ENCODE measurements at places on chromosomes 16 and 17.

DNA sequence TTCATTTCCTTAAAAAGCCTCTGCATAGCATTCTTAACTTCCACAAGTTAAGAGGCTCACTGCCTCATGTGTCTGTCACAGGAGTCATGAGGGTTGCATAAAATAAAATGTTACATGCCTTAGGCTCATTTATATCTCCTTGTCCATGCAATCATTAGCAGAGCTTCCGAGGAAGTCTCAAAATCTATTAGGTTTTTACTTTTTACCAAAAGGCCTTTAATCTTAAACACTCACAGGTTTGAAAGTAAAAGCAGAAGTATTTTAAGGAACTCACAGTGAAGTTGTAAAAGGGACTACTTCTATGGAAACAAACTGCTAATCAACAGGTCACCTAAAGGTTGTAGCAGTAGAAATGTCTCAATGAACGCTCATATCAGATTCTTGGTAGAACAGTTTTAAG lies 5.2 kb upstream of the ATP6V0A1 start:
- DNase-seq: no peak

DNA sequence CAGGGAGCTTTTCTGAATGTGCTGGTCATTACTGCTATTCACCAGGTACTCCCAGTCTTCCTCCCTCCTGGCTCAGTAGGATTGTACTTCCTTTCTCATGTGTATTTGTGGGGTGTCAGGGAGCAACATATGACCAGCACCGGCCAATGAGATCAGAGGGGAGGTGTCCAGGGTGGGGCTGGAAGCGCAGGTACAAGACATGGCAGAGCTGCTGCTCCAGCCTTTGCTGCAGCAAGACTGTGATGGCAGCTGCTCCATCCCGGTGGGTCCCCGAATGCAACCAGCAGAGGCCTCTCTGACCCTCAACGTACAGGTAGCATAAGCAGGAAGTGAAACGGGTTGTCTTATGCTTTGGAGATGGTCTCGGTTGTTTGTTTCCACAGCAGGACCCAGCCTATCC lies 53.8 kb upstream of the CACNG5 start:
- no peak for DNase-seq

DNA sequence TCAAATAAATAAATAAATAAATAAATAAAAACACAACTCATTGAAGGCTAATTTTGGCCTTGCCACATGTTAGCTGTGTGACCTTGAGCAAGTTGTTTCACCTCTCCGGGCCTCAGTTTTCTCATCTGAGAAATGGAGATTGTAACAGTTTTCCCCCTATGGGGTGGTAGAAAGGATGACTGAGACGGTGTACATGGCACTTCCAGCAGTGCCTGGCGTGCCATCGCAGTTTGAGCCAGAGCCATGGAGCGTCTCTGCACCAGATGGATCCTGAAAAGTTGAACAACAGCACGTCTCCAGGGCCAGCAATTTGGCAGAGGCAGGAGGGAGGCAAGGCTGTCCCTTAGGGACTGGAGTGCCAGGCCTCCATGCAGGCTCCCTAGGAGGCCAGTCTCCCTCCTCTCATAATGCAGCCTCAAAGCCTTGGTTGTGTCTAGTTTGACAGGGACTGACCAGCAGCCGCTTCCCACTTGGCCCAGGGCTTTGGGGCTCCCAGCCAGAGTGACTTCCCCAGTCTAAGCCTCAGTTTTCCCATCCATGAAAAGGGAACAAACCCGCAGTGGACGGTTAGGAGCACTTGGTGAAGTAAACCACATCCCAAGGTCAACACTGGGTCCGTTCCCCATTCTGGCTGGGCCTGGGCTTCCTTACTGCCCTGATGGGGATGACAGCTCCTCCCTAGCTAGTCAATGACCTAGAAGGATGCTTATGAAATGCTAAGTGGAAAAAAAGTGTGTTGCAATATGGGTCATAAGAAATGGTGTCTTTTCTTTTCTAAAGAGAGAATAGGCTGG lies 19.3 kb downstream of the SOCS1 start:
- no peak for DNase-seq

DNA sequence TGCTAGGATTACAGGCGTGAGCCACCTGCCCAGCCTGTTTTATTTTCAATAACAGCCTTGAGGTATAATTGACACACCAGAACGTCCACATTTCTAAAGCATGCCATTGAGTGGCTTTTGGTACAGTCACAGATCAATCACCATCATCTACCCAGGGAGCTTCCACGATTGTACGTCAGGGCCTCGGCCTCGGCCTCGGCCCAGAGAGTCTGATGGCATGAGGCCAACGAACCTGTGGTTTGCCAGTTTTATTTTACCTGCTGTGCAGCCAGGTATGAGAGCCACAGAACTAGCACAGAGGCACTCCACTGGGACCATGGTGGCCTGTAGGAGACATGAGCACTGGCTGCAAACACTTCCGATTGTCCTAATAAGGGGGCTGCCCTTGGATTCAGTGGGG lies 8.3 kb downstream of the UBALD1 start:
- no peak for DNase-seq

DNA sequence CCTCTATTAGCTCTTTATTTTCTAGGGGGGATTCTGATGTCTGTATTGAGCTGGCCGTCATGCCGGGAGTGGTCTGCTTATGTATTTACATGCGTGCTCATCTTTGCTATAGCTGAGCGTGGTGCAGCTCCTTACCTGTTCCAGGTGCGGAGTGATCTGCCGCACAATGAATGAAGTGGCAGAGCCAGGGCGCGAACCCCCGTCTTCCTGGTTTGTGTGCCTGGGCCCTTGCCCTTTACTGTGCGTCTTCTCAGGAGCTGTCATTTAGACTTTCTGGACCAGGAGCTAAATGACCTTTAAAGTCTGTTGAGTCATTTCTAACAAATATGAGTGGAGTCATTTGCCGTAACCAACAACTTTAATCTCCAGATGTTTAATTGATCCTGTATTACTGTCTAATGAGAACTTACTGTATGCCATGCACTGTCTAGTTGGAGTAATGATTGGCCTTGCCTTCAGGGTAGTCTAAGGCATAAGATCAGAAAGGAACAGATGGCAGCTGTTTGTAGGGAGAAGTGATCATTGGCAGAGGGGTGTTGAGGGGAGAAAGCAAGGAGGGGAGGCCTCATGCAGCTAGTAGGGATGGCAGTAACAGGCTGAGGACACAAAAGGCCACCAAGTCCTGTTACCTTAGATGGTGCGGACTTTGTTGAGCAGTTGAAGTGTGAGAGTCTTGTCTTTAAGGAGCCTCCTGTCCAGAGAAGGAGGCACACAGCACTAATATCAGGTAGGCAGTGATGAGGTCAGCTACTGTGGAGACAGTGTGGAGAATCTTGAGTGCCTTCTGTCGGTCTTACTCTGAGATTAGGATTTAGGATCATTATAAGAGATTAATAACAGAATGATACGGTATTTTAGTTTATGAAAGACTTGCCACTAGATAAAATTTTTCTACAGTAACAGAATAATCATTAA lies 53.9 kb downstream of the USP10 start:
- no peak for DNase-seq

DNA sequence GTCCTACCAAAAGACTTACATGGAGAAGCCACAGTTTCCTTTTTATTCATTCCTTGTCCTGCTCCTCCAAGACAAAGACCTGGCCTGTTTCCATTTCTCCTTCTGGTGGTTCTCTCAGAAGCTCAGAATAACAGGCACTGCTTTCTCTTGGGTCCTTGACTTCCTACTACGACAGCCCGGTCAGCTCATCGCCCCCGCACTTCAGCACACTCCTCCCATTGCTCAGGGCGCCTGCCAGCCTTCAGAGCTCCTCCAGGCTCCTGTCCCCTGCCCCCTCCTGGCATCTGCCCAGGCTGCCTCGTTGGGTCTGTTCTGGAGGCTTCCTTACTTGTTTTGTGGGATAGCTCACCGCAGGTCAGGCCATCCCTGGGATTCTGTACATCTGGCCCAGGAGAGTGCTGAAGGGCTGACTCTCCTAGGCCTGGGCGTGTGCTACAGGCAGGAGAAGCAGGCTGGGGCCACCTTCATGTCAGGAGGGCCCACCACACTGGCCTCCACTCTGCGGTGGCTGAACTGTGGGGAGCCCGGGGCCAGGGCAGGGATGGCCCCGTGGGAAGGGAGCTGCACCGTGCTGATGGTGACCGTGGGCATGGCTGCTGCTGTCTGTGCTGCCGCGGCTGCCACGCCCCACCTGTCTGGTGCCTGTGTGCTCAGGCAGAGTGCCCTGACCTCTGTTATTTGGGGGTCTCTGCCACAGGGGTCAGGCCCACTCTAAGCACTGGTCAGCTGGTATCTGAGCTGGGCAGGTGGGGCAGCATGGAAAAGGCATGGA lies 17.7 kb downstream of the TCF25 start:
- DNase-seq: no peak

GRCh38 chr16:72921106-72921505 lies 126.8 kb downstream of the ZFHX3 start:
- no peak for DNase-seq

GRCh38 chr17:50686494-50687199 lies 21.1 kb downstream of the ANKRD40 start:
- DNase-seq: no peak

DNA sequence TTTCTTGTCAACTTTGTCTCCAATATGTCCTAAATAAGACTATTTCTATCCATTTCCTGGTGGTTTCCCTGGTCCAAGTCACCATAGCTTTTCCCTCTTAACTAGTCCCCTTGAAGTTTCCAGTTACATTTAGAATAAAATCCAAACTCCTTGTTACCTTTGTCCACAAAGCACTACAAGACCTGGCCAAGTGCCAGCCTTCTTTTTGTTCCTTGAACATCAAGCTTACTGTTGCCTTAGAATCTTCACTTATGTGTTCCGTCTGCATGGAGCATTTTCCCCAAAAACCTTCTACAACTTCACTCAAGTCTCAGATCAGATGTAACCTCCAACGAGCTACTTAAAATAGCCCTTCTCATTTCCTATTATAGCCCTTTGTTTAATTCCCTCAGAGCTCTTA lies 101.4 kb downstream of the ITFG1 start:
- no peak for DNase-seq

GRCh38 chr17:29237476-29238132 lies 9.1 kb upstream of the CRYBA1 start:
- no peak for DNase-seq

- DNase-seq: no peak
Measured at GRCh38 chr16:22194707-22195444, 11.2 kb upstream of the EEF2K start.

DNA sequence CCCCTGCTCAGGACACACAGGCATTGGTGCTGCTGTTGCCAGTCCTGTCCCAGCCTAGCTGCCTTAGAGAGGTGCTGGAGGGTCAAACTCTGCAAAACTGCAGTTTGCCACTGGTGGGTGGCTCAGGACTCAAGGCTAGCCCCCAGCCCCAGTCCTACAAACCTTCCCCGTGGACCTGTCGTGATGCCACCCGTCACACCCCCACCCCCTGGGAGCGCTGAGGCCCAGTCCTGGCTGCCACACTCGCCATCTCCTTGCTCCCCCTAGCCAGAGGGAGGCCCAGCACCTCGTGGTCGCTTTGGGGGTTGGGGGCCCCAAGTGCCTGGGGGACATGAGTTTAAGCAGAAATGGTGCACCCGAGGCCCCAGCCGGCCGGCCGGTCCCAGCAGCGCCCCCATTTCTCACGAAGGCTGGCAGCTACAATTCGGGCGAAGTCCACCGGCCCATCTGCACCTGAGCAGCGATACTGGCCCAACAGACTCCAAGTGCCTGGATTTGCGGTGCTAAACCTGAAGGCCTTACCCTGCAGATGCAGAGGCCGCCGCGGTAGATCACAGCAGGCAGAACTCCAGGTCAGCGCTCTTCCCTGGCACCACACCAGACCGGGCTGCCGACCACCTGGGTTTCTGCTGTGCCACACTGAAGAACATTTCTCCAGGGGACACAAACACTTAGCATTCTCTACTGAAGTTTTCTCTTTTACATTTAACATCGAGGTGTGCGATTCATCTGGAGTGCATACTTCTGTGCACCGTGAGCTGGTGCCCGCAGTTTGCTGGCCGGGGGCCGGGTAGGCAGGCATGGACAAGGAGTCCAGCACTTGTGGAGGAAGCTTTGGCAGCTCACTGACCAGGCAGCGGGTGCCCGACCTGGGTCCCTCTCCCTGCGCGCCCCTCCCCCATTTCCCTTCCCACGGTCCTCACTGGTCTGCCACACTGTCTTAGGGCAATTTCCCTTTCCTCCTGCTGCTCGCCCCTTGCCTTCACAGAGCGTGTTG lies 130.0 kb downstream of the KCNJ12 start:
- no peak for DNase-seq

GRCh38 chr17:8060274-8060673 lies 21.4 kb downstream of the ALOX15B start:
- DNase-seq: peak; percentile 84

DNA sequence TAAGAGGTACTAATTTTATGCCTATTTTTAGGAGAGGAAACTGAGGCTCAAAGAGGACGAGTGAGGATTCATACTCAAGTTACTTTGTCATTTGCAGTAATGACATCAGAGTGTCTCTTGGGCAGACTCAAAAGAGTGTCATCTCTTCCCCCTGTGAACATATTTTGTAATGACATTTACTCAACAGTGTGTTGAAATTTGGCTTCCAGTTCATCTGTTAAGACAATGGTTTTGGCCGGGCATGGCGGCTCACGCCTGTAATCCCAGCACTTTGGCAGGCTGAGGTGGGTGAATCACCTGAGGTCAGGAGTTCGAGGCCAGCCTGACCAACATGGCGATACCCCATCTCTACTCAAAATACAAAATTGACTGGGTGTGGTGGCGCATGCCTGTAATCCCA lies 28.9 kb downstream of the WFDC1 start:
- DNase-seq: no peak

- DNase-seq: no peak
Measured at GRCh38 chr16:11017499-11017898, 73.1 kb downstream of the CLEC16A start.

DNA sequence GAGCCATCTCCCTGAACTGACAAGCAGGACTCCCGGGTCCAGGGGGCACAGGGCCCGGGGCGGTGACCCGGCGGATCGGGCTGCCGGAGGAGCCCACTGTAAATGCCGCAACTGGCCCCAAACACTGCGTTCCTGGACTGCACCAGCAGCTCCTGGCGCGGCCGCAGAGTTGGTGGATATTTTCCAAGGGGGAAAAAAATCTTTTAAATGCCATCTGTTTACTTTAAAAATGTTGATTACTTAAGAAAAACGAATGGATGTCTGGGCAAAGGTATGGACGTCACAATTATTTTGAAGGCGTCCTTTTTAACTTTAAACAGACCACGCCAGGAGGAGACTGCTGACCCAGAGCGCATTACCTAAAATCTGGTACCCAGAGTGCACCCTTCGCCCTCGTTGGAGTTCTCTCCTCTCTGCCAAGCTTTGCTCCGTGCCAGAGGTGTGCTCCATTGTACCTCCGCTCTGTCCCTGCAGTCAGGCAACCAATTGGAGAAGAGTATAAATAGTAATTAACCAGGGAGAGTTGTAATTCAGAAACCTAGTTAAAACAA lies 3.4 kb downstream of the HS3ST3B1 start:
- DNase-seq: no peak

Measured in cerebellum (tissue), 4 donors.